Stimulated activated CD8-positive, alpha-beta memory T cell treated with anti-CD3 and anti-CD28 coated beads, Interleukin-4, amount 100 ng/mL, for 24 hours (primary cell): ENCODE measurements at places on chromosomes 7 and 10.

- no peak for DNase-seq
These were observed 50.8 kb upstream of the KLF6 start for GRCh38 chr10:3835770-3836169.

DNA sequence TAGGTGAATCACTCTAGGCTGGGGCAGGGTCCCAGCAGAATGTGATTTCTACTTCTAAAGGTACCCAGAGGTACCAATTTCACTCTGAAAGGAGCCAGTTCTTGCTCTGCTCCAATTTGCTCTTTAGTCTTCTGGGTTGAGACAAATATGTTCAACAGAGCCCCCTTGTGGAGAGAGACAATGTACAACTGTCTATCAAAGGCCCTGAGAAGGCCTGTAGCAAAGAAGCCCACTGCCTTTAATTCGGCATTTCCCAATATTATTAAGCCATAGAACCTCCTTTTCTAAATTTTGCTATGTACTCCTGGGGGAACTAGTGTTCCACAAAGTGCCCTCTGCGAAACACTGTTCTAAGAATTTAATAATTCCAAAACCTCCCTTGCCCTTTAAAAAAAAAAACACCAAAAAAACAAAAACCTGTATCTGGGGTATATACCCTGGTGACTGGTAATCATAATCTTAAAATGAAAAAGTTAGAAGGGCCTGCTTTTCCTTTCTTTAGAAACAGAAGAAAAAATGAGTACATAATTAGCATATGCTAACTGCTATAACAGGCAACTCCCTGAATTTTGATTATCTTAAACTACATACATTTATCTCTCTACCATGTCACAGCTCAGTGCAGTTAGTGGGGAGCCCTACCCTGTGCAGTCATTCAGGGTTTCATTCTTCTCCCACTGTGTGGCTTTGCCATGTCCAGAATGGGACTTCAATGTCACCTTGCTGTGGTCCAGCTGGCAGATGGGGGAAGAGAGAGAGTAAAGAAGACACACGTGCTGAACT is 160.9 kb upstream of the BMPER start:
- no peak for DNase-seq

- no peak for DNase-seq
These were observed 74.1 kb downstream of the ADD3 start for GRCh38 chr10:110081911-110082310.

GRCh38 chr10:71694567-71694968 is 25.0 kb downstream of the C10orf105 start:
- no peak for DNase-seq

- DNase-seq: no peak
These were observed 57.7 kb downstream of the ASB13 start for GRCh38 chr10:5608608-5609220.

- DNase-seq: no peak
These were observed 35.9 kb downstream of the APBB1IP start for GRCh38 chr10:26474026-26474425.

DNA sequence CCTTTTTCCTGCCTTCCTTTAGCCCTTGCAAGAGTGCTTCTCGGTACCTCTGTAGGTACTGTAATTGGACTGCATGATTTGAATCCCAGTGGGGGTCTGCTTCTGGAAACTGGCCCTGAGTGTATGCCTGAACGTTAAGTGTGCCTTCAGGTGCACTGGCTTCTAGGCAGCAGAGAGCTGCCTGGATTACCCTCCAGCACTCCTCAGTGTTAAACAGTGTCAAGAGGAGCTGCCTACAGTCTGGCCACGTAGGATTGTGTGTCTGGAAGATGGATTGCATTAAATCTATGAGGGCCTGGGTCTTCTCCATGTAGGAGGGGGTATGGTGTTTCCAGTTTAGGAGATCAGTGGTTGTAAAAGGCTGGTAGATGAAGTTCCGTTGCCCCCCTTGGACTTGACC is 103.7 kb downstream of the TRIM24 start:
- DNase-seq: no peak
